ENCODE measurements at places on chromosomes 7 and 10.

- no peaks in the 10 kb centered on the region for H3K36me3 ChIP-seq
- H3K27ac ChIP-seq: no peak overlapping the region
- no peak for DNase-seq
- H3K4me1 ChIP-seq: no peaks in the 10 kb centered on the region
- H3K4me3 ChIP-seq: no peak overlapping the region
These were observed 24.0 kb upstream of the INPP5F start for GRCh38 chr10:119701861-119702260.

- H3K36me3 ChIP-seq: no peaks in the 10 kb centered on the region
- H3K4me3 ChIP-seq: no peak overlapping the region
- DNase-seq: no peak
- no peaks in the 10 kb centered on the region for H3K4me1 ChIP-seq
These were observed 67.8 kb downstream of the FRMD4A start for GRCh38 chr10:14262836-14263425.

GRCh38 chr10:3785851-3786271, 852 bp upstream of the KLF6 start:
- H3K27ac ChIP-seq: peak overlapping the region; percentile 98
- H3K4me1 ChIP-seq: peaks cover 16% of the 10 kb centered on the region
- H3K27me3 ChIP-seq: no peaks in the 10 kb centered on the region
- H3K4me3 ChIP-seq: peak overlapping the region; percentile 100
- no peak for DNase-seq

- no peaks in the 10 kb centered on the region for H3K36me3 ChIP-seq
- no peaks in the 10 kb centered on the region for H3K4me1 ChIP-seq
- no peak for DNase-seq
These were observed 409.5 kb downstream of the ADRA2A start for GRCh38 chr10:111486346-111486745.

- no peaks in the 10 kb centered on the region for H3K4me1 ChIP-seq
- H3K27ac ChIP-seq: no peak overlapping the region
- DNase-seq: no peak
- no peak overlapping the region for H3K4me3 ChIP-seq
- H3K36me3 ChIP-seq: no peaks in the 10 kb centered on the region
These were observed 101.9 kb downstream of the HIBADH start for GRCh38 chr7:27560706-27561235.

DNA sequence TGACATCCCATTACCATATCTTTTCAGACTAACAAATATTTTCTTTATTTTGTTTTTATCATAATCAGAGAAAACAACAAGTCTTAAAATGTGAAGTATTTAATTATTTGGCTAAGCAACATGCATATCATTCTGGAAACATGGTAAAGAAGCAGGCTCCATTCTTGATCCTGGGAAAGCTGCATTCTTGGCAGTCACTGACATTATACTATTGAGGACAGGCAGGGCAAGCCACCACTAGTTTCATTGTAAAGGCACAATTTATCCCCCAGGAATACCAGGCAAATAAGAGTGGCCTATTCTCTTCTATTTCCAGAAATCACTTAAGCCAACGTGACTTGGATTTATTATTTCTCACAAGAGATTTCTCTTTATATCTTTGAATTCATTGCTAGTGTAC, 153.8 kb upstream of the AKR1E2 start:
- DNase-seq: no peak
- no peaks in the 10 kb centered on the region for H3K27me3 ChIP-seq
- no peak overlapping the region for H3K4me3 ChIP-seq
- no peak overlapping the region for H3K27ac ChIP-seq

- H3K4me3 ChIP-seq: no peak overlapping the region
- peaks cover 4% of the 10 kb centered on the region for H3K4me1 ChIP-seq
- DNase-seq: no peak
- H3K36me3 ChIP-seq: no peaks in the 10 kb centered on the region
These were observed 722.8 kb downstream of the AUTS2 start for GRCh38 chr7:70321016-70321590.

DNA sequence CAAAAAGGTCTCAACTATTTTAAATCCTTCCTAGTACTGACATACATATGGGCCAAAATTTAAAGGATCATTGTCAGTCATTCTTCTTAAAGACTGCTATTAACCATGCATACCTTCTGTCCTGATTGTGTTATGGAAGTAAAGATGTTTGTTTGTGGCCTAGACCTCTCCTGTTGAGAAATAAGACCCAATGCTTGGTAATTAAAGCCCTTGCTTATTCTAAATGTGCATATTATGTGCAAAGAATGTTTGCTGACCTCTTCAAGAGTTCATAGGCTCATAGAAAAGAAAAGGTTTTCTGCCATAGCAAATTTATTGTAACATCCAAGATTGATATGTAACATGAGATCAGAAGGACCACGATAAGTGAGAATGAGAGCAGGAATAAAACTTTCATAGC, 145.6 kb downstream of the TWIST1 start:
- no peak for DNase-seq
- no peaks in the 10 kb centered on the region for H3K4me1 ChIP-seq
- H3K4me3 ChIP-seq: no peak overlapping the region
- no peak overlapping the region for H3K27ac ChIP-seq
- H3K36me3 ChIP-seq: no peaks in the 10 kb centered on the region
- no peaks in the 10 kb centered on the region for H3K27me3 ChIP-seq

DNA sequence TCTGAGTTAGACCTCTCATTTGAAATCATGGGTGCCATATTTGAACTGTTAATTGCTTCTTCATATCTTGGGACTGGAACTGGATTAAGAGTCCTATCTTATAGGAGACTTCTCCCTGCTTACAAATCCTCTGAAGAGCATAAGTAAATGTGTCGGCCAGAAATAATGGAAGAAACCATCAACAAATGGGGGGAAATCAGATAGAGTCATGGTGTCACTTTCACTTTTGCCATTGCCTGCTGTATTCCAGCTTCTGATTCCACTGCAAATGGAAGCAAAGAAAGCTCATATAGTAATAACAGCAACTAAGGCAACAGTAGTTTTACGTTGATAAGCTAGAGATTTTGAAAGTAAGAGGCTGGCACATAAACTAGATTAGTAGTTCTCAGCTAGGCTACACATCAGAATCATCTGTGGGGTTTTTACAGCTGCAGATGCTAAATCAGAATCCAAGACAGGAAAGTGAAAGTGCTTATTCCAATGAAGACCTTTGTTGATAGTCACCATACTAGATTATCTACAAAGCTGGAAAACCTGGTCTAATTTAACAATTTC, 12.3 kb upstream of the CRPPA start:
- no peak overlapping the region for H3K27ac ChIP-seq
- no peak for DNase-seq
- H3K27me3 ChIP-seq: no peaks in the 10 kb centered on the region
- H3K4me1 ChIP-seq: no peaks in the 10 kb centered on the region
- H3K4me3 ChIP-seq: no peak overlapping the region

DNA sequence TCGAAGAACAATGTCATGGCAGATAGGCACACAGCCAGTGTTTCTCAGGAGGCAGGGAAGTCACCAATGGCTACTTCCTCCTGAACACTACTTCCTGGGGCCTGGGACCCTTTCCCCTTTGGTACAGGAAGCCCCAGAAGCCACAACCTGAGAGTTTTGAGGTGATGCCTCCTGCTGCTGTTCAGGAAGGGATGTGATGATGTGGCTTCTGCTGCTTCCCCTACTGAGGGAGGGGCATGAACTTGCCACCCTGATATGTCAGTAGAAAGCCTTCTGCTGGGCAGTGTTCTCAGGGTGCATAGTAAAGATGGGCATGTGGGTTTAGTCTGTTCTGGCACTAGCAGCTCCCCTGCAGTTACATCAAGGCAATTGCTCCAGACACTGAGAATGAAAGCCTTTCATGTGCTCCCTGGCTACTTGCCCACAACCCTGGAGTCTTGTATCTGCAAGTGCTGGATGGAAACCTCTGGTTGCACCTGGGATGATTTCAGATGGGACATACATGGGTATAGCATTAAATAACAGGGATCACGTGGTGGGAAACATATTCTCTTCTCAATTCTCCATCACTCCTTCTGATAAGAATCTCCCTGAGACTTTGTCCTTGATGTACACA, 69.3 kb downstream of the ADRA2A start:
- no peaks in the 10 kb centered on the region for H3K27me3 ChIP-seq
- no peak overlapping the region for H3K4me3 ChIP-seq
- H3K36me3 ChIP-seq: no peaks in the 10 kb centered on the region
- H3K4me1 ChIP-seq: no peaks in the 10 kb centered on the region

GRCh38 chr7:105831302-105831620, 45.1 kb downstream of the ATXN7L1 start:
- H3K4me1 ChIP-seq: peaks cover 6% of the 10 kb centered on the region
- no peaks in the 10 kb centered on the region for H3K27me3 ChIP-seq
- DNase-seq: no peak
- H3K27ac ChIP-seq: no peak overlapping the region
- no peaks in the 10 kb centered on the region for H3K36me3 ChIP-seq

DNA sequence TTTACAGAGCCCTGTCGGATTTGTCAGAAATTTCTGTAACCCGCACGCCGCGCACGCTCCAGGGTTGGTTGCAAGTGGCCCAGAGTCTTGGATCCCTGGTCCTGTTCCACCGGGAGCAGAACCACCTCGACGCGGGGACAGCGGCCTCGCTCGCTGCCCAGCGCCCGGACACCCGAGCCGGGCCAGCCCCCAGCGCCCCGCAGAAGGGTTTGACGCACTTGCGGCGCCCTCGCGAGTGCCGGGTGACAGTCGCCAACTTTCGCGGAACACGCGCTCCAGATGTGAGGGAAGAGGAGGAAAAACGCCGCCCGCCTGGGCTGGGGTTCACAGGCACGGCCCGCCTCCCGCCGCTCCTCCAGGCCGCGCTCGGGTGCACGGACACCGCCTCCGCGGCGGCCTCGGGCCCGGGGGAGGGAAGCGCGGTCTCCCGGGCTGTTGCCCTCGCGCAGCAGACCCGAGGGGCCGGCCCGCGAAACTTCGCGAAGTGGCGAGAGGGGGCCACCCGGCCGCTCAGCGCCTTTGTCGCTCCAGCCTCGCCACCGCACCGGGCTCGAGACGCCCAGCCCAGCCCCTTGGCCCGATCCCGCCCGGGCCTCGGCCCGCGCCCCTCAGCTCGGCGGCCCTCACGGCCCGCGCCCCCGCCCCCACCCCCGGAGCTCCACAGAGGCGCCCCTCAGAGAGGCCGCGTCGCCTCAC, 514 bp downstream of the RNF216 start:
- peak overlapping the region; percentile 92 for H3K4me3 ChIP-seq
- DNase-seq: peak; percentile 24
- H3K27ac ChIP-seq: peak overlapping the region; percentile 80
- no peaks in the 10 kb centered on the region for H3K27me3 ChIP-seq
- H3K4me1 ChIP-seq: peaks cover 12% of the 10 kb centered on the region
- peaks cover 2% of the 10 kb centered on the region for H3K36me3 ChIP-seq

GRCh38 chr10:79181698-79182521, 113.1 kb downstream of the ZMIZ1 start:
- H3K27ac ChIP-seq: no peak overlapping the region
- H3K4me3 ChIP-seq: no peak overlapping the region
- no peak for DNase-seq
- H3K27me3 ChIP-seq: no peaks in the 10 kb centered on the region
- H3K36me3 ChIP-seq: peaks cover 25% of the 10 kb centered on the region

DNA sequence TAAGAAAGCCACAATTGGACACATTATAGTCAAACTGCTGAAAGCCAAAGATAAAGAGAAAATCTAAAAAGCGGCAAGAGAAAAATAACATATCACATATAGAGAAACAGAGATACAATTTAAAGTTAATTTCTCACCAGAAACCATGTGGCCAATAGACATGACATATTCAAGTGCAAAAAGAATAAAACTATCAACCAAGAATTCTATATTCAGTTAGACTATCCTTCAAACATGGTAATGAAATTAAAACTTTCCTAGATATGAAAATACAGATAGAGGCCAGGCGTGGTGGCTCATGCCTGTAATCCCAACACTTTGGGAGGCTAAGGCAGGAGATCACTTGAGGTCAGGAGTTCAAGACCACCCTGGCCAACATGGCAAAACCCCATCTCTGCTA, 129.1 kb upstream of the RNF32 start:
- no peaks in the 10 kb centered on the region for H3K4me1 ChIP-seq
- no peak overlapping the region for H3K4me3 ChIP-seq
- H3K27me3 ChIP-seq: no peaks in the 10 kb centered on the region

DNA sequence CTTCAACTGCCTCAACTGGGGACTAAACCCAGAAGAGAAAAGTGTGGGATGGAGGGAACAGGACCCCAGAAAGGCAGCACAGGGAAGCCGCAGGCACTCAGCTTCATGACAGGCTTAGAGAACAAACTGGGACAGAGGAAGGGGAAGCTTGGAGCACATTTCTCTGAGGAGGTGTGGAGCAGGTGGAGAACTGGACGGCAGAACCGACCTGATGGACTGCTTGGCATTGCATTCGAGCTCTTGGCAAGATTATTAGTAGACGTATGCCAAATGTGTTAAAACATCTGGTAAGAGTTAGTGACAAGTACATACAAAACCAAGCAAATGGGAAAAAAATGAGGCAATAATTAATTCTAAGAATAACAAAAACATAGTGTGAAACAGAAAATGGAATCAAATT, 335.7 kb downstream of the SFMBT2 start:
- DNase-seq: no peak
- no peaks in the 10 kb centered on the region for H3K36me3 ChIP-seq
- no peaks in the 10 kb centered on the region for H3K4me1 ChIP-seq
- H3K27ac ChIP-seq: no peak overlapping the region
- H3K27me3 ChIP-seq: no peaks in the 10 kb centered on the region

- no peaks in the 10 kb centered on the region for H3K4me1 ChIP-seq
- no peak for DNase-seq
- no peak overlapping the region for H3K27ac ChIP-seq
- H3K36me3 ChIP-seq: no peaks in the 10 kb centered on the region
- H3K27me3 ChIP-seq: no peaks in the 10 kb centered on the region
These were observed 195.4 kb downstream of the SKIDA1 start for GRCh38 chr10:21329995-21330627.

DNA sequence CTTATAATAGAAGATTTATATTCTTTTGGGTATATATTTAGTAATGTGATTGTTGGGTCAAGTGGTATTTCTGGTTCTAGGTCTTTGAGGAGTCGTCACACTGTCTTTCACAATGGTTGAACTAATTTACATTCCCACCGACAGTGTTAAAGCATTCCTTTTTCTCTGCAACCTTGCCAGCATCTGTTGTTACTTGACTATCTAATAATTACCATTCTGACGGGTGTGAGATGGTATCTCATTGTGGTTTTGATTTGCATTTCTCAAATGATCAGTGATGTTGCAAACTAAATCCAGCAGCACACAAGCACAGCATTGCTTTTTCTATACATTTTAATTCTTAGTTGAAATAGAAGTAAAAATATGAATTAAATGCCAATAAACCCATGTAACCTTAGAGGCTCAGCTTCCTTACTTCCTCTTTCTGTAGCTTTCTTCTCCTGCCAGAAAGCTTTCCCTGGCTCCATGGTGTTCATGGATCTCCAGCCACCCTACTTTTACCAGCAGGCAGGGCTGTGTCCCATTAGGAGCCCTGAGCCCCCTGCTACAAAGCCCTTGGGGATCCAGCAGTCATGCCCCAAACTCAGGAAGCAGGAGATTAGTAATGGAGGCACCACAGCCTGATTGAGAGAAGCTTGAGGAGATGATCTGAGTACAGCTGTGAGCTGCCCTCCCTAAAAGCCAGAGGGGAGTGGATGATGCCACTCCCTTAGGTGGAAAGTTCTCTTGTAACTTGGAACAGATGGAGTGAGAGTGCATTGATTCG, 158.6 kb downstream of the TMEM178B start:
- no peaks in the 10 kb centered on the region for H3K36me3 ChIP-seq
- no peak for DNase-seq
- H3K27me3 ChIP-seq: no peaks in the 10 kb centered on the region
- H3K4me3 ChIP-seq: no peak overlapping the region

Measured in thymus (tissue), 14 donors.